Sigmoid colon (tissue), 7 donors: ENCODE measurements at places on chromosomes 16 and 17. TPM values are rescaled to one million over a fixed set of nuclear protein-coding genes. Genes with fewer than 3 reads are reported as not detected.

The NME3 gene
- polyA plus RNA-seq, result 87.8 TPM

The PMFBP1 gene
- polyA plus RNA-seq, result 0.92 TPM

DNA sequence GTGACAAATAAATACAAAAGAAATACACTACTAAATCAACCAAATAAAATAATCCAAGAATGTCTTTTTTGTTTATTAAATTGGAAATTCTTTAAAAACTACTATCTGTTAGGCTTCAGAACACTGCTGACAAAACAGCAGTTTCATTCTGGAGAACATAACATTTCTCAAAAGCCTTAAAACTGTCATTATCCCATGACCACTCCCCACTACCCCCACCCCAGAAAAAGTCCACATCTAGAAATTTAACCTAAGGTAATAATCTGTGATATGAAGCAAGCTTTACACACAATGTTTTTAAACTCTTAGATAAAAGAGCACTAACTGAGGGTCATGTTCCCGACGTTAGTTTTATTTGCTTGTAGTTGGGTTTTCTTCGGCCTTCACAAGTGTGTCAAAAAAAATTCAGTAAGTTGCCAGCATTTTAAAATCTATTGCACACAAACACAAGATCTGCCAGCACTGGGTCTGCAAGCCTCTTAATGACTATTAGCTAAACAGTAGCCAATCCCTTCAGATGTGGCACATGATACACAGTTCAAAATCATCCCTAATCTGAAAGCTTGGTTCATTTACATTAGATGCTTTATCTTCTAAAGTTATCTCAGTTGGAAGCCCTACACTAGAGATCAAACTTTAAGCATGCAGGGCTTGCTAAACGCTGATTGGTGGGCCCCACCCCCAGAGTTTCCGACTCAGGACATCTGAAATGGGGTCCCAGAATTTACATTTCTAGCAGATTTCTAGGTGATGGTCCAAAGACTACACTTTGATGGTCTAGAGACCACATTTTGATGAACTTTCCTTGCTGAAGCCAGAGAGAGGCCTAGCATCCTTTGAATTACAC, 75.2 kb downstream of the KANSL1 start:
- no peak overlapping the region for H3K27ac ChIP-seq
- no peak overlapping the region for H3K4me3 ChIP-seq
- no peaks in the 10 kb centered on the region for H3K27me3 ChIP-seq
- H3K4me1 ChIP-seq, result no peaks in the 10 kb centered on the region
- H3K36me3 ChIP-seq, result no peaks in the 10 kb centered on the region
- DNase-seq, result no peak

DNA sequence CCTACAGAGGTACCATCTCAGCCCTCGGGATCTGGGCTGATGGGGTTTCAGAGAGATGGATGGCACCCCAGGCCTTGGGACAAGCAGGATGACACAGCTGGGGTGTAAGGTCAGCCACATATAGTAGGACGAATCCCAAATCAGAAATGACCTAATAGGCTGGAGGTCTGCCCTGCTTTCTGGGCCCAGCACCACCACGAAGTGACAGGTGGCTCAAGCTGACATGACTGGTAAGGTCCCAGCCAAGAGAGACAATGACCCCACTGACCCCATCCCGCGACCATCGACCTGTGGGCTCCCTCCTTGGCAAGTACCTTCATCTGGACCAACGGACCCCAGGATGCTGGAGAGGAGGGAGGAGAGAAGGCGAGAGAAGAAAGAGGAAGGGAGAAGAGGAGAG, 15.6 kb downstream of the CAMKK1 start:
- H3K27me3 ChIP-seq, result no peaks in the 10 kb centered on the region
- no peaks in the 10 kb centered on the region for H3K4me1 ChIP-seq
- H3K27ac ChIP-seq, result no peak overlapping the region
- H3K4me3 ChIP-seq, result no peak overlapping the region

GRCh38 chr17:2801841-2802240, 5.6 kb downstream of the RAP1GAP2 start:
- H3K4me1 ChIP-seq, result no peaks in the 10 kb centered on the region
- H3K4me3 ChIP-seq, result no peak overlapping the region
- H3K27me3 ChIP-seq, result no peaks in the 10 kb centered on the region
- H3K27ac ChIP-seq, result no peak overlapping the region
- H3K36me3 ChIP-seq, result no peaks in the 10 kb centered on the region
- no peak for DNase-seq
